ENCODE measurements at places on chromosomes 16 and 17.
A peak's percentile ranks its signal among the peaks of the same experiment; 100 is the strongest.

DNA sequence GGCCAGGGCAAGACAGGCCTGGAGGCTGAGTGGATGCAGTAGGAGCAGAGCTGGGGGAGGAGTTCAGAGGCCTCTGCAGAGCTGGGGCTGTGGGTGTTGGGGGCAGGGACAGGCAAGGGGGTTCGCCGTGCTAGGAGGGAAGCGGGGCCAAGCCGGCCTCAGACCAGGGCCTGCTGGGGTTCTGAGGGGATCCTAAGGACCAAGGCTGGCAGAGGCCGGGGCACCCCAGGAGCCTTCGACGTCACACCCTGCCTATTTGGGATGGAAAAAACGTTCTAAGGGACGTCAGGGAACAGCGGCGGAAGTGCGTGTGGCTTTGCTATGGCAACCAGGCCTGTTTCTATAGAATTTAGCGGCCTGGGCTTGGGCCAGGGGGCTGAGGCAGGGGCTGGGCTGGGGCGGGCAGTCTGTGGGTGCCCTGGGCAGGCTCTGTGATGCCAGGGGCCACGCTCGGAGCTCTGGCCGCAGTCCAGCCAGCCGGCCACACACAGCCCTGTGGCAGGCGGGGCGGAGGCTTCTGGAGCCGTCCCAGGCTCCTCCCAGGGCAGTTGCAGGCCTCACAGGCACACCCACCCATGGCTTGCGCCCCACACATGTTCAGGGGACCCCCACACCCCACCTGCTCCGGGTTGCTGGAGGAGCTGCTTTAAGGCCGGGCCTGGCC is 3.7 kb downstream of the TRAF7 start:
- DNase-seq: no peak

- no peak for DNase-seq
These were observed 1.5 kb downstream of the LRRC3C start for GRCh38 chr17:39928858-39929645.

- no peak for DNase-seq
These were observed 37.4 kb downstream of the ARHGAP23 start for GRCh38 chr17:38465391-38466345.

DNA sequence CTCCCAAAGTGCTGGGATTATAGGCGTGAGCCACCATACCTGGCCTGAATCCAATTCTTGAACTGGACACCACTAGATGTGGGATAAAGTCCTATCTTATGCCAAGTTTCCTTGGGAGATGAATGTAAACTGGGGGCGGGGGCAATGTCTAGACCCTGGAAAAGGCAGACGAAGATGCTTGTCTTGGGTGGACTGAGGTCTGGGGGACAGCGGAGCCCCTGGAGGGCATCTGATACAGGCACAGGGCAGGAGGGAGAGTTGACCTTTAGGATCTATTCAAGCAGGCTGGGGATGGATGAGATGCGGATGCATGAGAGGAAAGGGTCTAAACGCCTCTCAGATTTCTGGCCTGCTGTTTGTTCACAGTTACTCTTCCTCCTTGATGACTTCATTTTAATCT is 11.7 kb downstream of the C1QTNF1 start:
- DNase-seq: no peak

DNA sequence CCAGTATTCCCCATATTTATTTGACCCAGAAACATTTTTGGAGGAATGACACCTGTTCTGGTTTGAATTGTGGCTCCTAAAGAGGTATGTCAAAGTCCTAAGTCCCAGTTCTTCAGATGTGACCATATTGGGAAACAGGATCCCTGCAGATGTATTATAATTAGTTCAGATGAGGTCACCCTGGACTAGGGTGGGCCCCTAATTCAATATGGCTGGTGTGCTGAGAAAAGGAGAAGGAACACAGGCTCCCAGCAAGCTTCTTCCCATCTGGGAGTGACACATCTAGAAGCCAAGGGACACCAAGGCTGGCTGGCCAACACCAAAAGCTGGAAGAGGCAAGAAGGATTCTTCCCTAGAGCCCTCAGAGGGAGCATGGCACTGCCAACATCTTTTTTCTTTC is 3.8 kb upstream of the GCSH start:
- DNase-seq: no peak

GRCh38 chr16:57479205-57479975 is 6.9 kb downstream of the DOK4 start:
- no peak for DNase-seq

DNA sequence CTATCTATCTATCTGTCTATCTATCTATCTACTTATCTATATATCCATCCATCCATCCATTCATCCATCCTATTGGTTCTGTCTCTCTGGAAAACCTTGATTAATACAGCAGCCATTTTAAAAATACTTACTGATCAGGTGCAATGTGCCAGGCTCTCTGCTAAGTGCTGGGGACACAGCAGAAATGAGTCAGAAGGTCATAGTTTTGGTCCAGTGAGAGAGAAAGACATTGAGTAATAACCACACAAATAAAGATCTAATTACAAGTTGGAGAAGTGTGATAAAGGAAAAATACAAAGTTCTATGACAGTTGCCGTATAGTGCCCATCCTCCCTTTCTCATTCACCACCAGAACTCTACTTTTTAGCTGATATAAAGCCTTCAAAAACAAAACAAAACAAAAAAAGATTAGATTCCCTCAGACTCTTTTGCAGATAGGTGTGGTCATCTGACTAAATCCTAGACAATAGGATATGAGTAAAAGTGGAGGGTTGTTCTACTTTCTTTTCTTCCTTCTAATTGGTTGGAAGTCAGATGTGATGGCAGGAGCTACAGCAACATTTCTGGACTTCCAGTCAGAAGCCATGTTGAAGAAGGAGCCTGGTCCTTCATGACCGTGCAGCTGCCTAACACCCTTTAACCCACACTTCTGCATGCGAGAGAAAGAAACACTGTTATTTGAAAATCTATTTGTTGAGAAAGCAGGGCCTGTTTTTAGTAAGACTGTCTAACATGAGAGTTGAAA is 72.0 kb upstream of the TOX3 start:
- DNase-seq: no peak

DNA sequence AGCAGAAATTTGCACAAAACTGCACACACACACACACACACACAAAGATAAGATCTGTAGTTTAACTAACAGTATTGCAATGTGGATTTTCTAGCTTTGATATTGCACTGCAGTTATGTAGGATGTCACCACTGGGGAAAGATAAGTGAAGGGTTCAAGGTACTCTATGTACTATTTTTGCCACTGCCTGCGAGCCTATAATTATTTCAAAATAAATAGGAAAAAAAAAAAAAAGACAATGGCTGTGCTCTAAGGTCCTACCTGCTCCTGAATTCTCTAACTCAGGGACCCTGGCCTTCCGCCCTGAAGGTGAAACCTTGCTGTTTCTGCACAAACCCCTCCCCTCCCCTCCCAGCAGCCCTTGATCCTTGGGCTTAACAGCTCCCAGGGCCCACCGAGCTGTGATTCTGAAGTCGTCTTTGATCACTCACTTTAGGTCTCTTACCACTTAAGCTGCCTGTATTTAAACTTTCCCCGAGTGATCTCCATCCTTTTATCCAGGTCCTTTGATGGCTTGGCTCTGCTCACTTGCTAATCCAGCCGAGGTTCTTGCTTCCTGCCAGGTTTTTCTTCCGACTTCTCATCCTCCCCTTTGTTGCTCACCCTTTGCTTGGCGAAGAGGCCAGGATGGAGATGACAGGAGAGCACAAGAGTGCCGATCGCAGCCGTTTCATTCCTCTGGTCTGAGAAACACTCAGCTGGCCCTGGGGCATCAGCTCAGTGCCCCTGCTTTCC is 37.7 kb downstream of the TMEM114 start:
- DNase-seq: no peak

DNA sequence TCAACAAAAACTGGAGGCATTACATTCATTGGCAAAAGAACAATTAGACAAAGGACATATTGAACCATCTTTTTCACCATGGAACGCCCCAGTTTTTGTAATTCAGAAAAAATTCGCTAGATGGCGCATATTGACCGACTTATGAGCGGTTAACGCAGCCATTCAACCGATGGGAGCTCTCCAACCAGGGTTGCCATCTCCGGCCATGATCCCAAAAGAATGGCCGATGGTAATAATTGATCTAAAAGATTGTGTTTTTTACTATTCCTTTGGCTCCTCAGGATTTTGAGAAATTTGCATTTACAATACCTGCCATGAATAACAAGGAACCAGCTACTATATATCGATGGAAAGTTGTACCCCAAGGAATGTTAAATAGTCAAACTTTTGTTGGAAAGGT is 21.4 kb downstream of the ALOX15B start:
- DNase-seq: peak; percentile 64

GRCh38 chr16:57485091-57485915 is 990 bp downstream of the DOK4 start:
- DNase-seq: no peak

DNA sequence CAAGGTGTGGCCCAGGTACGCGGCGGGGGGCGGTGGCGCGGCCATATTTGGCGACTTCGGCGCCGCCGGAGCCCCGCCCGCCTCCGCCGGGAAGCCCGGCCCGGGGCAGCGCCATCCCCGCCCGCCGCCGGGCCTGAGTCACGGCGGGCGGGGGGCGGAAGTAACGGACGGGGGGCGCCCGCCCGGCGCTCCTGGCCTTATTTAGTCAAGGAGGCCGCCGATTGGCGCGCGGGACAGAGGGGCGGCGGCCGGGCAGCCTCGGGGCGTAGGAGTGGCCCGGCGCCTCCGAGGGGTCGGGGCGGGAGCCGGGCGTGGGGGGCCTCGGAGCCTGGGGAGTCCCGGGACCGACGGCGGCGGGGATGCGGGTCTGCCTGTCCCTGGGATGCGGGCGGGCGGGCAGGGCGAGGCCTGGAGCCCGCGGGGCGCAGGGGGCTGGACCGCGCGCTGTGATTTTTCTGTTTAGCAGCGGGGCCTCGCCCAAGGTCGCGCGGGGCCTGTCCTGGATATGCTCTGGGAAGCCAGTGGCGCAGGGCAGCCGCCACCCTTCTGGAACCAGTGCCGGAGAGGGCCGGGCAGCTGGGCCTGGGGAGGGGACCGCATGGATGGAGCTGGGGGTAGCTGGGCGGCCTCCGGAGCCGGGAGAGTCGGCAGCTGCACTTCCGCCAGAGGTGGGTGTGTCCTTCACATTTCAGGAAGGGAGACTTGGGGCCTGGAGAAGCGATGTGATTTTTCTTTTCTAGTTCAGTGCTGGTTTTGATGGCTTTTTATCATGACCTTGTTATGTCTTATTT is 2.3 kb upstream of the ACTG1 start:
- peak; percentile 51 for DNase-seq

DNA sequence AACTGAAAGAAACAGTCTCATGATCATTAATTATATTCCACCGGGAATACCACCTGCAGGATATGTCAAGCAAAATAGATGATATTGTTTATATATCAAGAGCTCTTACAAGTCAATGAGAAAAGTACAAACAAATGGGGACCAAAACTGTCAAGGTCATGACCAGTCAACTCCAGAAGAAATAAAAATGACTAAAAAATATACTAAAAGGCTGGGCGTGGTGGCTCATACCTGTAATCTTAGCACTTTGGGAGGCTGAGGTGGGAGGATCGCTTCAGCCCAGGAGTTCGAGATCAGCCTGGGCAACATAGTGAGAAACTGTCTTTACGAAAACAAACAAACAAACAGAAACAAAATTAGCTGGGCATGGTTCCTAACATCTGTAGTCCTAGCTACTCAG is 49.8 kb upstream of the SCNN1B start:
- no peak for DNase-seq

DNA sequence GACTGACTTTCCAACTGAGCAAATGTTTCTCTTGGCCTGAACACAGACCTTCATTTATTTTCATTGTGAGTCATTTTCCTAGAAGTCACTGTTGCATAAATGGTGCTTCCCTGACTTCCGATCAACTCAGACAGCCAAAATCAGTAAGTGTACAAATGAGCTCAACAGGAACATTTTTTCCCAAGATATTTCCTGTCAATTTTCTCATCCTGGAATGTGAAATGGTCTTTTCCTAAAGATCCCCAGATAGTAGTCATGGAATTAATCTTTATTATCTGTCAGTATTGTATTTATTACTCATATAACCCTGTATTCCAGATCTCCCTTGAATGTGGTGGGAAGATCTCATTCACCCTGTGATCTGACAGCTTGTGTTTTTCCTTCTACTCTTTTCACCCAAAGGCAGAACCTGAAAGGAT is 360.3 kb upstream of the KIF2B start:
- no peak for DNase-seq

- DNase-seq: no peak
These were observed 46.9 kb downstream of the TEKT5 start for GRCh38 chr16:10647721-10648296.

- no peak for DNase-seq
These were observed 675.3 kb downstream of the MAF start for GRCh38 chr16:78925083-78925767.

DNA sequence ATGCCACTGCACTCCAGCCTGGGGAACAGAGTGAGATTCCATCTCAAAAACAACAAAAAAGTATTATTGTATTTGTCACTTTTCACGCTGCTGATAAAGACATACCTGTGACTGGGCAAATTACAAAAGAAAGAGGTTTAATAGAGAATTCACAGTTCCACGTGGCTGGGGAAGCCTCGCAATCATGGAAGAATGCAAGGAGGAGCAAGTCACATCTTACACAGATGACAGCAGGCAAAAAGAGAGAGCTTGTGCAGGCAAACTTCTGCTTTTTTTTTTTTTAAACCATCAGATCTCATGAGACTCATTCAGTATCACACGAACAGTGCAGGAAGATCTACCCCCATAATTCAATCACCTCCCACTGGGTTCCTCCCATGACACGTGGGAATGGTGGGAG is 41.5 kb upstream of the ETV4 start:
- DNase-seq: no peak

- DNase-seq: no peak
These were observed 30.3 kb upstream of the CAPN15 start for GRCh38 chr16:497258-497657.

- DNase-seq: no peak
These were observed 13.8 kb downstream of the CTRL start for GRCh38 chr16:67917852-67918236.

GRCh38 chr17:13372432-13372831 is 229.3 kb downstream of the HS3ST3A1 start:
- no peak for DNase-seq

DNA sequence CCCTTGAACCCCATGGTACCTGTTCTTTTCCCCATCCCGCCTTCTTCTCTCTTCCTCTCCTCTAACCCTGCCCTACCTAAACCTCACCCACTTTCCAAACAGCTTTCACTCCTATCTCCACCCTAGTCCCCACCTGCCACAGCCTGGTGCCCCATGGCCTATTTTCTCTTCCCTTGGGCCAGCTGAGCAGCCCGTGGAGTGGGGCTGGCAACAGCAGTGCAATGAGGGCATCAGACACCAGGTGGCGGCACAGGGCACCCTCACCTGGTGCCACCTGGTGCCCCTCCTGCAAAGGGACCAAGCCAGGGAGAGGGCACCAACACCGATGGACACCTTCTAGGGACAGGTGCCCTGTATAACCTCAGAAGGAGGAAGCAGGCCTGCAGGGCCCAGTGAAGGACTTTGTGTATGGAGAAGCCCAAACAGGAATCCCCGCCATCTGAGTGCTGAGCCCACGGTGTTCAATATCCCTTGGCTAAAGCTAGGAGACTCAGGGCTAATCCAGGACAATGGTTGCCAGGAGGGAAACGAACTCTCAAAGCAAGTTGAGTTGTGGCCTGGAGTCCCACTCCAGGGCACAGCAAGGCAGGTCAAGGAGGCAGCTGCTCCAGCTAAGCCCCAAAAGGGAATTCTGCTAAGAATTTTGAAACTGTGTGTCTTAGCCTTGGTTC is 4.0 kb upstream of the ABCC3 start:
- peak; percentile 54 for DNase-seq

GRCh38 chr17:37256627-37257026 is 119.2 kb upstream of the C17orf78 start:
- no peak for DNase-seq
